ENCODE measurements at places on chromosomes 13 and 19. TPM values are rescaled to one million over a fixed set of nuclear protein-coding genes. Genes with fewer than 3 reads are reported as not detected.

CYP2A6 gene
- 0.10 TPM for polyA plus RNA-seq

FSD1 gene
- polyA plus RNA-seq, result 7.2 TPM

SULT2A1 gene
- polyA plus RNA-seq, result not detected

OVOL3 gene
- not detected for polyA plus RNA-seq

WTIP gene
- 39.5 TPM for polyA plus RNA-seq

MAP4K1 gene
- polyA plus RNA-seq, result 5.0 TPM

AMH gene
- polyA plus RNA-seq, result 3.8 TPM

SRRM5 gene
- 2.4 TPM for polyA plus RNA-seq
